ENCODE measurements at places on chromosomes 16 and 17.

DNA sequence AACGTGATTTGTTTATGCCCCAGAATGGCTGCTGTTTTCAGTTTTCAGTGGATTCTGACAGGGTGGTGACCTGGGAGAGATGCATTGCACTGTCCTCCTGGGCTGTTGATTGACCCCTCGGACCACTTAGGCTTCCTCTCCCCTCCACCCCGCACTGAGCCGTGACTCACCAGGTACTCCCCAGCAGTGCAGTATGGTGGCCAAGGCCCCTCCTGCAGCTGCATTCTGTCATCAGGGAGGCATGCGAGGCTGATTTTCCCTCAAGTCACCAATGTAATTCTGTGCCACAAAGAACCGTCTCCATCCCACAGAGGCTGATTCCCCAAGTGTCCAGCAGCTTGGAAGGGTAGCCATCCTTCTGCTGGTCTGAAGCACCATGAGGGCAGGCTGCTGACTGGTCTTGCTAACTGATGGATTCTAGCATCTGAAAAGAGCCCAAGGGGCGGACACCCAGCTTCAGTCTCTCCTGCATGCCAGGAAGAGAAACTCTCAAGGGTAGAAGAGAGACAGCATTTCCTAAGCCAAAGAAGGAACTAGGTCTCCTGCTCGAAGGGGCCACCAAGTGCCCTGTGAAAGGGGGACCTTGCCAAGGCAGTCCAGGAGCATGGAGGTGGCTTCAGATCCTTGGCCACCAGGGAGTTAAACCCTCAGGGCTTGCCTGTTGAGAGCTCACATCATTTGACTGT, 148.1 kb downstream of the SOCS1 start:
- no peak for DNase-seq

DNA sequence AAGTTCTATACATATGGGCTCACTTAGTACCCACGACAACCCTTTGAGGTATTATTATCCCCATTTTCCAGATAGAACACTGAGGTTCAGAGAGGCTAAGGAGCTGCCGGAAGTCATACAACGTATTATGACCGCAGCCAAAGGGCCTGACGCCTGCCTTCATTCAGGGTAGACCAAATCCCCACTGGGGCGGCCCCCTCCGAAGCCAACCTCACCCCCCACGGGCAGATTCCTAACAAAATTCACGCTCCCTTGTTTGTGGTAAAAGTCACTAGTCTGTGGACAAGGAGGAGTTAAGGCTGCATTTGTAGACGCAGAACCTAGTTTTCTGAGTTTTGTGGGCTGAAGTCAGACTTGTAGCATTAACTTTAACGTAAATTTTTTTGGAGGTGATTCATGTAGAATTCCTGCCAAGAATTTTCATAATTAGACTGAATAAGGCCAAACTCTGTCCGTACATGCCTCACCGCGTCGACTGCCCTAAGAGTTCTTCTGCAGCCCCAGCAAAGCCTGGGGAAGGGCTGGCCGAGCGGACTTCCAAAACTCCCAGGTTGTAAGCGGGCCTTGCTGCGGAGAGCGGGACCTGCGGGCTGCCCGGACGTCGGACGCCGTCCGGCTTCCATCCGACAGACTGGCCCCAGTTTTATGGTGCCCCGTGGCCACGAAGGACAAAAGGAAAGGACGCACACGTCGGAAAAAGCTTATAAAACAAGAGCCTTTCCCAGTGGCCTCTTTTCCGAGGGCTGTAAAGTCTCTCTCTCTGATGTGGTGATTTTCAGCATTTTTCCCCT, 75.7 kb downstream of the NXN start:
- DNase-seq, result no peak

- DNase-seq, result no peak
Observed at GRCh38 chr17:82241926-82242697, 13.3 kb downstream of the SLC16A3 start.

DNA sequence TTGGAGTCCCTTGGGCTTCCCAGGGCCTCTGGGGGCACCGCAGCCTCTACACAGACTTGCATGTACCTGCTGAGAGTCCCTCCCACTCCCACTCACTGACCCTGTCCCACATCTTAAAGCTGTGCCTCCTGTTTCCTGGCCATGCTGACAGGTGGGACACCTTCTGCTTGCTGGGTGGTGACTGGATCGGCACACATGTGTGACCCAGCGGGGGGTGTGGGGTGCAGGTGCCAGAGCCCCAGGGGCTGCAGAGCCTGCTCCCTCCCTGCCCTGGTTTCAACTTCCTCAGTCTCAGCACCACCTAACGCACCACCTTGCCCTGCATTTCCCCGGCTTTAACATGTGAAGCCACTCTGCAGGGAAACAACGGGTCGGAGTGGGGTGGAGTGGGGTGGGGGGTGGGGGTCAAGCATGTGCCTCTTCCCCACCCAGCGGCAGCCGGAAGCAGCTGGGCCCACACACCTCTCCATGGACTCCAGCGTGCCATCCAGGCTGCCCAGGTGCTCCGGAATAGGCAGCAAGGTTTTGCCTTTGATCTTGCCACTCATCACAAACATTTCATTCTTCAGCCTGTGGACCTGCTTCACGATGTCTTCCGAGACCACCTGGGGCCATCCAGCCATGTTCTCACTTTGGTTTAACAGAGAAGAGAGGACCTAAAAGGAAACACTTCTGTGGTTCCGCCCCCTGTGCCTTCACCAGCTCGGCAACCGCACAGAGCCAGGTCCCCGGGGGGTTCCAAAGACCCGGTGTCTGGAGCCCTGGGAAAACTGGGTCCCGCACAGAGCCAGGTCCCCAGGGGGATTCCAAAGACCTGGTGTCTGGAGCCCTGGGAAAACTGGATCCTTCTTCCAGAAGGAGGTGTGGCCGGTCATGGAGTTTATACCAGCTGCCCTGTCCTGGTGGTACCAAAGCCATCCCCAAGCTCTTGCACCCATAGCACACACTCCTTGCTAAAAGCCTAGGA, 4.7 kb downstream of the DNAH17 start:
- no peak for DNase-seq

- no peak for DNase-seq
Observed at GRCh38 chr17:4968486-4969046, 949 bp upstream of the SPAG7 start.

DNA sequence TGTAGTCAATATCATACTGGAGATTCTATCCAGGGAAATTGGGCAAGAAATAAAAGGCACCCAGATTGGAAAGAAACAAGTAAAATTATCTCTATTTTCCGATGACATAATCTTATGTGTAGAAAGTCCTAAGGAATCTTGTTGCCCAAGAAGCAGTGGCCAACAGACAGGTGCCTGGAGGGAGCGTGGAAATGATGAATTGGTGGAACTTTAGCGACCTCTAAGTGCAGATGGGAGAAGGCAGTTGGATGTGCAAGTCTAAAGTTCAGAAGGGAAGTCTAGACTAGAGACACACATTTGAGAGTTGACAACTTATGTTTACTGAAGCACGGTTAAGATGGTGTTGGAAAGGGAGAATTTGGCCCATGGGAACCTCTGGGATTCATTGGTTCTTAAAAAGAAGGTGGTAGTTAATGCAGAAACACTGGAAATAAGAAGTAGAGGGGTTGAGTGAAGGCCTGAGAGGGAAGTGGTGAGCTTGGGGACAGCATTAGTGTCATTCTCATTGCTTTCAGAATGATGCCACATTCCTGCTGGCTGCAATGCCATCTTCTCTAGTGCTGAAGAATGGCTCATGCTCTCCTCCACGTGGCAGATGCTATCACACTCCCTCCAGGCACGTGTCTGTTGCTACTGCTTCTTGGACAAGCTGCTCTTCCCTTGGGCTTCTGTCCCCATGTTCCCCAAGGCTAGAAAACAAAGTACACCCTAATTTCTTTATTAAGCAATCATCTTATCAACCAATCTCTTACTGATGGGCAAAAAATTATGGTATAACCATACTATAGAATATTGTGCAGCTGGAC, 24.0 kb downstream of the TAT start:
- DNase-seq, result peak; percentile 6

DNA sequence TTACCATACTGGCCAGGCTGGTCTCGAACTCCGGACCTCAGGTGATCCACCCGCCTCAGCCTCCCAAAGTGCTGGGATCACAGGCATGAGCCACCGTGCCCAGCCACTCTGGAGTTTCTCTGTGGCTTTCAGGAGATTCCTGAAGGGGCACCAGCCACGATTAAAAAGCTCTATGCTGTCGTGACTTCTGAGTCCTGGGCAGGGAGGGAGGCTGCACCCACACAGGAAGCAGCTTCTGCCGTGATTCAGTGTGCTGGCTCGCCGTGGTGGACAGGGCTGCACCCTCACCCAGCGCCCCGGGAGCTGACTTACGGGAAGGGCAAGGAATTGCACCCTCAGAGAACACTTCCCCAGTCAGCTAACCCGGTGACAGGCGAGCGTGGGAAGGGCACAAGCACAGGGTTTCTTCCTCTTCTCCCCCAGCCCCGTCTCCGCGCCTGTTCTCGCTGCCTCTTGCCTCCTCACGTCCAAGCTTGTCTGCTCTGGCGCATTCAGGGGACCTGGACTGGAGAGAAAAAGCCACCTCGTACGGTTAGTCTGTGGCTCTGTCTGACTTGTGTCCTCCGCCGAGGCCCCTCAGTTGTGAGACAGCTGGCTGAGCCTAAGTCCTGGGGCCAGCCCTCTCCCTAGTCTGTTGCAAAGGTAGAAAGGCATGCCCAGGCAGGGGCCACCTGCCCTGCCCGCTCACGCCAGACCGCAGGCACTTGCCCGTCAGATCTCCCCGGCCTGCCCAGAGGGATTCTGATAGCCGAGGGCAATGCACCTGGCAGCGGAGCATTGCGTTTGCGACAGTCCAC, 145.0 kb downstream of the SEC14L1 start:
- DNase-seq, result no peak

DNA sequence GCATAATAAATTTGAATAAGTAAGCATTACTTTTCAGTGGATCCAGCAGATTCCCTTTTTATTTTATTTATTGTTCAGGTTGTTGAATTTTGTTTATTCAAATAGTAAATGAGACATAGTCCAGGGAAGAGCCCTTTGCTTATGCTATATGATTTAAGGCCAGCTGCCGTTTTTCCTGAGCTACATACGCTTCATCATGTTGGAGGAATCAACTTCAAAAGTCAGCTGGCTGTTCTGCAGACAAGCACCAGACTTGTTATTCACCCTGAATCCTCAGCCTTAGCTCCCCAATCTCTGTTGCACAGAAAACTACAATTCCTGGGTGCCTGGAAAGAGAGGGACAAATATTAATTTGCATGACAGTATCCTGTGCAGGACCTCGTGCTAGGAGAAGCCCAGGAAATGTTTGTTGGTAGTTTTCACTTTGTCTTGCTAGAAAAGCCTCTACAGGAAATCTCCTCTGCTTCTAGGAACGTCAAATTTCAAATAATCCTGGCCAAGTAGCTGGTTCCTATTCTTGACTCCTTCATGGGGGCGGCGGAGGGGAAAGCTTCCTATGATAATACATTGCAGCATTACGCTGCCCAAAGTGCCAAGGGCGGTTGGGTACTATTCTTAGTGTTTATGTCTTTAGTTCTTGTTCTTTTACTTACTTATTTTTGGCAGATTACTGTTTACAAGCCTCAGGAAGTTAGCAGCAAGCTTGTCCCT, 101.6 kb downstream of the PRKCA start:
- DNase-seq, result no peak

- DNase-seq, result no peak
Observed at GRCh38 chr16:21590287-21590686, 9.1 kb upstream of the METTL9 start.

- no peak for DNase-seq
Observed at GRCh38 chr16:23771027-23771426, 16.2 kb downstream of the CHP2 start.

- DNase-seq, result no peak
Observed at GRCh38 chr17:15485045-15485444, 17.6 kb upstream of the CDRT4 start.

GRCh38 chr16:79849119-79849518, 248.6 kb upstream of the MAF start:
- DNase-seq, result no peak

DNA sequence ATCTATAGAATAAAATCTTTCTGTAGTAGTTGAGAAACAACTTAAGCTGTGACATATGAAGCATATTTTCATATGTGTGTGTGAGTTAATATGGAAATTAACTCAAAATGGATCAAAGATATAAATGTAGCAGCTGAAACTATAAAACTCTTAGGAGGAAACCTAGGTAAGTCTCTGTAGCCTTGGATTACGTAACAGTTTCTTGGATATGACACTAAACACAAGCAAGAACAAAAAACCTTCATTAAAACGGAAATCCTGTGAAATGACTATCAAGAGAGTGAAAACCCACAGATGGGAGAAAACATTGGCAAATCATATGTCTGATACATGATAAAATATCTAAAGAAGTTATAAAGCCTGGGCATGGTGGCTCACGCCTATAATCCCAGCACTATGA, 104.4 kb downstream of the VPS53 start:
- no peak for DNase-seq

DNA sequence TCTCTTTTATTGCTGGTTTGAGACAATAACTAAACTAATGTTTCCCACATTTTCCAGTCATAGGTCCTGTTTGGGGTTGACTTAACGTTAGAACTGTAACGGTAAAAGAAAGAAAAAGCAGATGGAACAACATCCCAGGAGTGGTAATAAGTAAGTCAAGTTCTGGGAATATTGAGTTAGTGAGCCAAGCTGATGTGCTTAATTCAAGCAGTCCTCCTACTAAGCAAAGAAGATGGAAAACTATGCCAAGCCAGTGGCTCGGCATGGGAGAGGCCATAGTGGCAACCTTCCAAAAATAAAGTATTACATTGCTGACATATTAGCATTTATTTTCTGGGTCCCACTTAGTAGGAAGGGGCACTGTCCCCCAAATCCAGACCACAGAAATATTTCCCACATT, 161.7 kb upstream of the CDH5 start:
- no peak for DNase-seq
